A549 treated with CpdA at 1 μM for 4 hours (cell line): ENCODE measurements at places on chromosomes 7 and 10. TPM values are rescaled to one million over a fixed set of nuclear protein-coding genes. Genes with fewer than 3 reads are reported as not detected.

The ANKRD7 gene
- total RNA-seq = 0.14 to 0.21 TPM in 2 of 5 replicates, not detected in the others

The LRRC18 gene
- total RNA-seq = not detected in 5 replicates

The SLIT1 gene
- total RNA-seq = 0.05 to 0.17 TPM (median 0.07 TPM) in 5 replicates

The IL15RA gene
- 3.3 to 4.5 TPM (median 3.8 TPM) in 5 replicates for total RNA-seq

The SRRM3 gene
- 5.6 to 8.2 TPM (median 7.6 TPM) in 5 replicates for total RNA-seq
